ENCODE measurements at places on chromosomes 16 and 17.

GRCh38 chr16:8110572-8111514, 479.5 kb downstream of the TMEM114 start:
- DNase-seq = no peak

DNA sequence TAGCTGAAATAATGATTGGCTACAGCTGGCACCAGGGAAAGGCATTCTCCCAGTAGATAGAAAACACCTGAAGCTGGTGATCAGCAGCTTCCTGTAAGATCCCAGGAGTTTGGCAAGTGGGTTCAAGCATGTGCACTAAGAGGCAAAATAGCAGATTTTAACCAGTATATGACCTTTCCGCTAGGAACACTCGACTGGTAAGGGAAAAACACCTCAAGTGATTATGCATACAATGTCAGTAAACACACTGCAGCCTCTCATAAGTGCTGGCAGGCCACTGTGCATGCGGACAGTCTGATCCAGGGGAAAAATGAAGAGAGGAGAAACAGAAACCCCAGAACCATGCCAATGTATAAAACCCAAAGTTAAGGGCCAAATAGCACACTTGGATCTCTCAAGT, 49.0 kb upstream of the HLF start:
- DNase-seq = no peak

- no peak for DNase-seq
Observed at GRCh38 chr16:3292604-3293003, 9.3 kb downstream of the ZNF263 start.

GRCh38 chr16:79185711-79186110, 414.8 kb downstream of the MAF start:
- no peak for DNase-seq

DNA sequence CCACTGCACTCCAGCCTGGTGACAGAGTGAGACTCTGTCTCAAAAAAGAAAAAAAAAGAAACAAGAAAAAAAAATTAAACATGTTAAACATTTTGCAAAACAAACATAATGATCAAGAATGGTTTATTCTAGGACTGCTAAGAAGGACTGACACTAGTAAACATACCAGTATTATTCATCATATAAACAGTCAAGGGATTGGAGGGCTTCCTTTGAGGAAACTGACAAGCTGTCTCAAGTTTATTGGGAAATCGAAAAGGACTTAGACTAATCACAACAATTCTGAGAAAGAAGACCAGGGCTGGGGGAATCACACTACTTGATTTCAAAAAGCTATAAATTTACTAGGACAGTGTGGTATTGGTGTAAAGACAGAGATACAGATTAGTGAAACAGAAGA, 75.5 kb downstream of the MYH10 start:
- DNase-seq = no peak
